ENCODE measurements at places on chromosomes 5 and 9. TPM values are rescaled to one million over a fixed set of nuclear protein-coding genes. Genes with fewer than 3 reads are reported as not detected.

DNA sequence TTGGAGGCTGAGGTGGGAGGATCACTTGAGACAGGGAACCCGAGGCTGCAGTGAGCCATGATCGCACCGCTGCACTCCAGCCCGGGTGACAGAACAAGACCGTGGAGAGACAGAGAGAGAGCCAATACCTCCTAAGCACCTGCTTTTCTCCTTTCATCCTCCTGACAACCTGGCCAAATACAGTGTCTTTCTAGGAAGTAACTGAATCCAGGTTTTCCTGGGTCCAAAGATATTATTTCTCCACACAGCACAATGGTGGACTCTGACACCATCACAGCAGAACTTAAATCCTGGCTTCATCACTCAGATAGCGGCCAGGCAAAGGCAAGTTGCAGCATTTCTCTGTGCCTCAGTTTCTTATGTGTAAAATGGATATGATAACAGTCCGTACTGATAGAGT, 21.9 kb downstream of the DUSP1 start:
- no peak for DNase-seq

The RUSC2 gene
- 10.1 TPM for total RNA-seq

GRCh38 chr9:125255781-125256391, 5.7 kb upstream of the GAPVD1 start:
- no peak for DNase-seq

GRCh38 chr9:93025736-93026135, 32.8 kb upstream of the SUSD3 start:
- DNase-seq, result no peak

The ADRA1B gene
- total RNA-seq, result 0.17 TPM

GRCh38 chr5:176621661-176622079, 8.7 kb downstream of the SNCB start:
- no peak for DNase-seq

The PCDHGB4 gene
- total RNA-seq, result 5.5 TPM

GRCh38 chr5:35668794-35669193, 51.1 kb downstream of the SPEF2 start:
- DNase-seq, result no peak

The SPOCK1 gene
- total RNA-seq, result 222 TPM

- no peak for DNase-seq
Measured at GRCh38 chr5:107636555-107636954, 34.2 kb downstream of the EFNA5 start.

The NLN gene
- total RNA-seq, result 89.5 TPM

DNA sequence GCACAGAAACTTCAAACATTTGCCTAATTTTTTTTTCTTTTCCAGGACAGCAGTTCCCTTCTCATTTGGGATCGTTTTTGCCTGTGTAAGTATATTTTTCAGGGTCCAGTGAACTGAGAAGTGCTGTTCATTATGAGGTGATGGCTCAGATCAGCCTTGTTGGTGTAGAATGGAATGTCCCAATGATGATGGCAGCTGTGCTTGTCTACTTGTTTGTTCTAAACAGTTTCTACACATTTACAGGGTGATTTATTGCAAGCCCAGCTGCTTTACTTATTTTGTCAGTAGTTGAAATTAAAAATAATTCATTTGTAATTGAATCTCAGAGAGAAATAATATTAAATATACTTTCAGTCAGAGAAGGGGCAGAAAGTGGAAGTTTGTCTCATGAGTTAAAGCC, 337.6 kb upstream of the SEMA6A start:
- DNase-seq, result no peak

- DNase-seq, result no peak
Measured at GRCh38 chr5:180162304-180162661, 46.7 kb downstream of the RASGEF1C start.

DNA sequence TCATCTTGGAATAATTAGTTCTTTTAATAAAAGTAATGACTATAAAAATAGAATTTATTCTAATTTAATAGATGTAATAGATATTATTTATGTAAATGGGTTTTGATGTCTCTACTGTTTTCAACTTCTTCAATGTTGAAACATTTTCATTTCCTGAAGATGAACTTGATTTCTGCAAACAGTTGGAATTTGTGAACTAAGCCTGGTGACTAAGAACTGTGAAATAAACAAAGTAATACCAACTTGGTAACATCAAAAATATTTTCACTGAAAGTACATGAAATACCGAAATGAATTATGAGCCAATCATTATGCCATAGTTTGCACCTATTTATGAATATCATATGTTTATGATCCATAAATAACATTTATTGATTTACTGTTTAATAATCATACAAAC, 143.8 kb upstream of the FGF10 start:
- no peak for DNase-seq

GRCh38 chr9:114607671-114608524, 3.2 kb upstream of the TMEM268 start:
- no peak for DNase-seq

GRCh38 chr5:147037515-147038205, 159.1 kb upstream of the PPP2R2B start:
- DNase-seq, result no peak

DNA sequence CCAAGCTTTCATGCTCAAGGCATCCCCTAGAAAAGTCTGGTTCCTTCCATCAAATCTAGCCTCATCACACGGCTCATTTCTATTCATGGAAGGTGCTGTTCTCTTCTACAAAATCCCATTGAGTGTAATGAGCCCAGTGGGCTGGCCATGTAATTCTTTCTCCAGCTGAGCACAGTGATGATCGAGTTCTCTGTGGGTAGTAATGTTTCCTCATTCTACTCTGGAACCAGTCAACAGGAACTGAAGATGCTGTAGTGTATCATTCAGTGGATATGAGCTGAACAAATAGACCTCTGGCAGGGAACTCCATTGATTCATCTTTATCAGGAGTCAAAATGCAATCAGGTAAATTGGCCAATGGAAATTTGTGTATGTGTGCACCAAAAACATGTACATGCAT, 149.2 kb downstream of the LRRC70 start:
- no peak for DNase-seq

- no peak for DNase-seq
Measured at GRCh38 chr9:91488341-91488740, 64.7 kb upstream of the NFIL3 start.

The NEUROG1 gene
- total RNA-seq, result not detected

The TAF11L10 gene
- total RNA-seq, result not detected

GRCh38 chr9:7103771-7104170, 346.0 kb downstream of the KDM4C start:
- no peak for DNase-seq

DNA sequence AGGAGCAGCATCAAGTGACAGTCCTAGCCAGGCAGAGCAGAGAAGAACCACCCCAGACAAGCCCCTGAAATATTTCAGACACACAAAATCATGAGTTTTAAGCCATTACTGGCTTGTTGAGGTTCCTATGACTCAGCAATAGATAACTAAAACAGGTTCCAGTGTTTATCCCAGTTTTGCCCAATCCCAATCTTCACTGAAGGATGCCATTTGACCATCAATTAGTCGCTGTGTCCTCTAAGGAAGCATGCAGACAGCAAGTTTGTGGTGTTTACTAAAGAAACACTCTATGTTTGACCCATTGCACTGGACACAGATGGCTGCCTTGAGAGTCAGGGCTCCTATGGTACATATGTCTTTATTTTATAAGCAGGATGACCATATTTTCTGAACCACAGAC, 186.7 kb downstream of the SYK start:
- no peak for DNase-seq

- peak; percentile 68 for DNase-seq
Measured at GRCh38 chr5:11619339-11620024, 284.8 kb downstream of the CTNND2 start.

The CCDC192 gene
- not detected for total RNA-seq

GRCh38 chr5:153573326-153574033, 83.0 kb downstream of the GRIA1 start:
- DNase-seq, result no peak

The GLRA1 gene
- not detected for total RNA-seq

- no peak for DNase-seq
Measured at GRCh38 chr9:926976-927375, 49.5 kb upstream of the DMRT3 start.

- no peak for DNase-seq
Measured at GRCh38 chr9:93326056-93326455, 125.4 kb upstream of the FAM120A start.

- no peak for DNase-seq
Measured at GRCh38 chr9:37382161-37382981, 40.1 kb upstream of the GRHPR start.

The CDH9 gene
- not detected for total RNA-seq

The PCDH12 gene
- 0.05 TPM for total RNA-seq

DNA sequence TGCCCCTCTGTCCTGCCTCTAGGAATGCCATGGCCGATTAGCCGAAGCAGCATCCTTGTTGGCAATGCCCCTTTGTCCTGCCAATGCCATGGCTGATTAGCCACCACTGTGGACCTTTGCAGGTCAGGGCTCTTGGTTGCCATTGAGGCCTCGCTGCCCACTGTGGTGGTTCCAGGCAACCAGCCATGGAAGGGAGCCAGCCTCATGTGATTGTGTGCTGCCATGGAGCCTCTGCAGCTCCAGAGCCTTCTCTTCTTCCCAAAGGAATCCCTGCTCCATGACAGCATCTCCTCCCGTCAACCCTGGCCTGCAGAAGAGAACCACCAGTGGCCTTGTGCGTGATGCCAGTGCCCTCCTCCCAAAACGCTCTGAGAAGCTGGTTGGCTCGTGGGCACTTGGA, 187.0 kb downstream of the CACNA1B start:
- no peak for DNase-seq

The NTRK2 gene
- total RNA-seq, result 0.06 TPM

- DNase-seq, result no peak
Measured at GRCh38 chr5:101159006-101159405, 255.9 kb upstream of the ST8SIA4 start.

The IZUMO3 gene
- not detected for total RNA-seq

The HAVCR1 gene
- not detected for total RNA-seq

DNA sequence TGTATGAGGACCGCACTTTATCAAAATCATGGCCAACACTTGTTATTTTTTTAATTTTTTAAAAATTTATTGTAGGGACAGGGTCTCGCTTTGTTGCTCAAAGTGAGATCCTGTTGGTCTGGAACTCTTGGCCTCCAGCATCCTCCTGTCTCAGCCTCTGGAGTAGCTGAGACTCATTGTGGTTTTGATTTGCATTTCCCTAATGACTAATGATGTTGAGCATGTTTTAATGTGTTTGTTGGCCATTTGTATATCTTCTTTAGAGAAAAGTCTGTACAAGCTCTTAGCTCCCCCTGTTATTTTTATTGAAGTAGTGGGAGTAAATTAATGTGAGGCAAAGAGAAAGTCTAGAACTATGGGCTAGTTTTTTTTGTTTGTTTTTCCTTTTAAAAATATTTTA, 1.6 kb upstream of the RPS6 start:
- no peak for DNase-seq

The PSD2 gene
- not detected for total RNA-seq

DNA sequence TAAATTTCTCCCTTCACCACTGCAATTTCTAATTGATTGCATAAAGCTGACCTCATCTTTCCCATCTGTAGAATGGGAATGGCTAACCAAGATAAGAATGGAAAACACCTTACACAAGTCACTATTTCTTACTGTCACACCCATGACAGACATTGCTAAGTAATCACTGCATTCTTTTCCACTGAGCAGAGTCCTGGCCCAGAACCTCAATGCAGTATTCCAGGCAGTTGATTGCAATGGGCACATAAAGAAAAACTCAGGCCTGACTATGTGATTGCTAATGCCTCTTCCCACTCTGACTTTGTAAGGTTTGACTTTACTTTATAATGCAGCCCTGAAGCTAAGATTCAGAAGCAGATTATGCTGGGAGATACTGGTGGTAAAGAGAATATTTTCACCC, 29.3 kb downstream of the TRIM32 start:
- DNase-seq, result no peak

The HTR4 gene
- not detected for total RNA-seq

- DNase-seq, result peak; percentile 6
Measured at GRCh38 chr5:61048534-61048933, 103.5 kb downstream of the NDUFAF2 start.

The LRRC8A gene
- 22.2 TPM for total RNA-seq

GRCh38 chr5:57858905-57859304, 376.3 kb upstream of the ACTBL2 start:
- DNase-seq, result no peak

- DNase-seq, result no peak
Measured at GRCh38 chr5:73748510-73749400, 122.8 kb downstream of the ARHGEF28 start.

- DNase-seq, result no peak
Measured at GRCh38 chr5:14572836-14573235, 8.8 kb upstream of the OTULINL start.

- DNase-seq, result peak; percentile 12
Measured at GRCh38 chr9:26175264-26175663, 497.0 kb upstream of the TUSC1 start.

GRCh38 chr5:109922381-109922995, 232.8 kb downstream of the MAN2A1 start:
- DNase-seq, result no peak

DNA sequence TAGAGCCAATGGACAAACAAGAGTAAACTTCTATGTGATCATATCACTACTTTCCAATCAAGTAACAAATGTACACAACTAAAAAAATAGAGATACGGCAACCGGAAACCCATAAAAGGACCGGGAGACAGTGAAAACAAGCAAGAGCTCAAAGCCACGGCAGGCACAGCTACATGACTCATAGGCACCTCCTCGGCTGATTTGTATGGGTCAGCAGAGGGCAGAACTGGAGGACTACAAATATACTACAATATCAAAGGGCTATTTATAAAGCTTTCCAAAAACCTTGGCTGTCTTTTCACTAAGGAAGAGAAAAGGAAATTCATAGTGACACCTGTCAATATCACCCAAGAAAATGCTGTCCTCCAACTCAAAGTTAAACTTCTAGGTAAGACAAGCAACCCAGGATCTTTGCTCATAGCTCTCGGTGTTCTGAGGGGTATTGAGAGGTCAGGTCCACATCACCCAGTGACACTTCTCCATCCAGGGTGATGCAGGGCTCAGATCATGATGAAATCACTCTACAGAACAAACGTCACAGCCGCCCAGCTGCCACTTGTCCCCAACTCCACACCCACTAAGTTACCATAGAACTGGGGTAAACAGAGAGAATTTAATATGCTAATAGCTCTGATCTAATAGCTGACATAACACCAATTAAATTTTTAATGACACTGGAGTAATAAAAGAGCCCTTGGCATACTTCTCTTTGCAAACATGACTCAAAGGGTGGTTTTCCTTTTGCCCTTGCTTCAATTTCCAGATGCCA, 41.3 kb downstream of the PFDN1 start:
- DNase-seq, result peak; percentile 79

GRCh38 chr5:143094087-143094521, 309.4 kb downstream of the NR3C1 start:
- no peak for DNase-seq

The TAF1L gene
- not detected for total RNA-seq

The PCDHGA8 gene
- 1.4 TPM for total RNA-seq

DNA sequence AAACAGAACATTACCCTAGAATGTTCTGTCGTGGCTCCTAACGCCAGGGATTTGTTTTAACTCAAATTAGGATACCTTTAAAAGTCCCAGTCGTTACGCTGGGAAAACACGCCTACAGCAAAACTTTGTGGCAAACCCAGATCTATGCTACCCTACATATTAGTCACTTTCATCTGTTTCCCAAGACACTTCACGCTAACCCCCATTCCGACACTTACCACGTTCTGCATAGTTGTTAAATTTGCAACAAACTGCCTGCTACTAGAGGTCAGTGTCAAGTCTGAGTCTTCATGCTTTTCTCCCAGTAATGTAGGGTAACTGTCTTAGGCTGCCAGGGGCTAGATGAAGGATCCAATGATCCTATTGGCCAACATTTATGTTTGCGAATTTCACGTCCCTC, 140.3 kb downstream of the RASEF start:
- DNase-seq, result no peak

- DNase-seq, result no peak
Measured at GRCh38 chr5:35228310-35228709, 2.0 kb downstream of the PRLR start.

All from NCI-H460 (cell line).